ENCODE measurements at places on chromosomes 1 and 21. TPM values are rescaled to one million over a fixed set of nuclear protein-coding genes. Genes with fewer than 3 reads are reported as not detected.

METTL18 gene
- 17.6 TPM for polyA plus RNA-seq

GJB5 gene
- polyA plus RNA-seq: 0.11 TPM

KCNA2 gene
- 0.99 TPM for polyA plus RNA-seq

- no peak for DNase-seq
Observed at GRCh38 chr1:19478322-19478721, 7.0 kb downstream of the CAPZB start.

TUFT1 gene
- 6.5 TPM for polyA plus RNA-seq

DNA sequence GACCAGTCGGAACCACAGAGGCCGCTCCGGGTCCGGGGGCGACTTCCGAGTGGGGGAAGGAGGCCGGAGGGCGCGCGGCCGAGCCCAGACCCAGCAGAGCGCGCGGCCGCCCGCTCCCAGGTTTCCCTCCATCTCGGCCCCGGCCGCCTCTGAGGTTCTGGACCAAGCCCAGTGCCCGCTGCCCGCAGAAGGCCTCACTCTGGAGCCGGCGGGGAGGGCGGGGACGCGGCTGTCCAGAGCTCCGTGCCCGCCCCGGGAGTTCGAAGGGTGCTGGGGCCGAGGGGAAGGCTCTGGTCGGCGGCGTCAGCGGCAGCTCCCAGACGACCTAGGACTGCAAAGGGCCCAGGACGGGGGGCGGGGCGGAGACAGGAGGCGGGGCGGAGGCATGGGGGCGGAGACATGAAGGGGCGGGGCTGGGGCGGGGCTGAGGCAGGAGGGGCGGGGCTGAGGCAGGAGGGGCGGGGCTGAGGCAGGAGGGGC is 48.0 kb upstream of the SLC19A1 start:
- no peak for DNase-seq

DNA sequence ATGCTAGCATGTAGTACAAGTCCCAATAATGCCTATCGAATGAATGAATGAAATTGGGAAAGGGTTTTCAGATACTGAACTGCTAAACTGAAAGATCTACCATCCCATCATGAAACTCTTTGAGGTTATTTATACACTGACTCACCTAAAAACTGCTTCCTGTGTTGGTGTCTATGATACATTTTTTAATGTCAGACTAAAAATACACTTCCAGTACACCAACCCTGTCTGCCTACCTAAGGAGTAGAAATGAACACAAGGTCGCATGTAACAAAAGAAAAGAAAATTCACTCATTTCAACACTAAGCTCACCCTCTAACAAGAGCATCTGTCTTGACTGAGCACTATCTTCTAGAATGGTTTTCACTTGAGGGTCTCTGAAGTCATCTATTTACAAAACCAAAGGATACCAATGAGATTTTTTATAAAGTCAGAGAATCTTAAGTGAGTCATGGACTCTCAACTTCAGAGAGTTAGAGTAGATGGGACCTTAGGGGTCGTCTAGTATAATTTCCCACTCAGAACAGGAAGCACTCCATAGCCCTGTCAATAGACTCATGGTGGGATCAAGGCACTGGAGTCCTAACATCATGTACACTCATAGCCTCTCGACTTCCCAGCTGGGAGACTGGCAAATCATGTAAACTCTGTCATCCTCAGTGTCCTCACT is 53.4 kb downstream of the WLS start:
- DNase-seq: no peak

DNA sequence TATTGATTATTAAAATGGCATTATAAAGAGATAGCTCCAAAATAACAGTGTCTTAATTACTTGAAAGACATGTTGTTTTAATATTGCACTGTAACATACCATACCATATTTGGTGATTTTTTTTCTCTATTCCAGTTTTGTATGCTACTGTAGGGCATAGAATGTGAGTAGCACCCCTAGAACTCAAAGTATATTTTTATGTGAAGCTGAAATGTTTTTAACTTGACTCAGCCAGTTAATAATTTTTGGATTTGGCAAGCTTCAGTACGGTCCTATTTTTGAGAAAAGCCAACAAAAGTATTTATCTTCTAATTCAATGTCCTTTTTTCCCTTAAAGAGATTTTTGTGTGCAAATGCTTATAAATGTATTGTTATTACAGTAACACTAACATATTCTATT is 593.8 kb downstream of the USP25 start:
- DNase-seq: no peak

GRCh38 chr1:205775717-205776056 is 405 bp upstream of the RAB29 start:
- no peak for DNase-seq

DNA sequence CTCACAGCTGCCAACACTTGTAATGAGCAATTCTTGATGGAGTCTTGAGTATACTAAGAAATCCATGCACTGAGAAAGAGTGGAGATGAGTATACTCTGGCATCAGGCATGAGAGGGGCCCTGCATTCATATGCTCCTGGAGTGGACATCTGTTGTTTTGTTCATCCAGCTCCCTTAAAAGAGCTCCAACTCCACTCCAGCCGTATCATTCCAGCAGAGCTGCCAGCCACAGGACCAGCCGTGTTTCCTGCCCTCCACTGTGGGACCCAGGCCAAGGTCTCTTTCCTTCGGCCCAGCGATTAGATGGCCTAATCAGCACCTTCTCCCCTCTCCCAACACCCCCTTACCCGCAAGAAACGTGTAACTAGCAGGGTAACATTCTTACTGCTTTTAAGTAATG is 144.5 kb downstream of the OMA1 start:
- no peak for DNase-seq

DNA sequence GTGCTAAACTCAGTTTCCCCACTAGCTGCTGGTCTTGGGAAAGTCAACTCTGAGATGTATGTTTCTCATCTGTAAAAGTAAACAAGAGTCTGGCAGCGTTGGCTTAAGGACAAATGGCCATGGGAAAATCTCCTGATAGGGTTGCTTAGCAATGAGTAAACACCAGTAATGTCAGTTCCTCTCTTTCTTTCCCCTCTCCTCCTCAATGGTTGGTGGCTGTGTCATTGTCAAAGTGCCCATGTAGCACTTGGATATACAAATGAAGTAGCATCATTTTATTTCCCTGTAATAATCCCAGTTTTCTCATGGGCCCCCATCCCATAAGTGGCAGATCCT is 2.2 kb upstream of the FYB2 start:
- DNase-seq: peak; percentile 70

DNA sequence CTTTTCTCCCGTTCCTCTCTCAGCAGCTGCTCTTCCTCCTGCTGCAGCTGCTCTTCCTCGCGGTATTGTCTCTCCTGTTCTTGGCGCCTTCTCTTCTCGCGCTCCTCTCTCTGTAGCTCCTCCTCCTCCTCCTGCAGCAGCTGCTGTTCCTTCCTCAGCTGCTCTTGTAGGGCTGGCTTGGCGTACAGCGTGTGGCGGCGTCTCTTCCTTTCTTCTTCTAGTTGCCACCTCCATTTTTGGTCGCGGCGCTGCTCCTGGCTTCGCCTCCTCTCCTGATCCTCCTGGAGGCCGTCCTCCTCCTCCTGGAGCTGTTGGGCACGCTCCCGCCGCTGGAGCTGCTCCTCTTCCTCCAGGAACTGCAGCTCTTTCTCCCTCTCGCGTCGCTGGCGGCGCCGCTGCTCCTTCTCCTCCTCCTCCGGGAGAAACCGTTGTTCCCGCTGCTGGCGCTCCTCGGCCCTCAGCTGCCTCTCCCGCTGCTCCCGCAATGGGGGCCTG is 4.8 kb downstream of the TCHH start:
- no peak for DNase-seq

TDRD5 gene
- polyA plus RNA-seq: 0.19 TPM

GRCh38 chr1:156928043-156928602 is 7.7 kb downstream of the LRRC71 start:
- no peak for DNase-seq

DNA sequence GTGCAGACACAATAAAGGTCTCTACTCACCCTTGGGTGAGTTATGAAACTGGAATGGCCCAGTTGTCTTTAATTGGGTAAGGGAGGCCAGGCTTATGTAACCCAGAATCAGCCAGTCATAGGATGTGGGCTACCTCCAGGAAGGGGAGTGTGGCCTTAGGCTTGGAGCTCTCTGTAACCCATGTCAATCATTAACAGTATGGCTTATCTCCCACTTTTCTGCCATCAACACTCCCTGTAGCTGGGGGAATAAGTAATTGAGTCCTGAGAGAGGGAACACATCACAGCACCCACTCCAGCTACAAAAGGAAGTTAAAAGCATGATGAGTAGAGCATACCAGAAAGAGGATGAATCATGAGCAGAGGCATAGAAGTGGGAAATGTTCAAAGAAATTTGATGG is 327.0 kb upstream of the DUSP10 start:
- no peak for DNase-seq

DNA sequence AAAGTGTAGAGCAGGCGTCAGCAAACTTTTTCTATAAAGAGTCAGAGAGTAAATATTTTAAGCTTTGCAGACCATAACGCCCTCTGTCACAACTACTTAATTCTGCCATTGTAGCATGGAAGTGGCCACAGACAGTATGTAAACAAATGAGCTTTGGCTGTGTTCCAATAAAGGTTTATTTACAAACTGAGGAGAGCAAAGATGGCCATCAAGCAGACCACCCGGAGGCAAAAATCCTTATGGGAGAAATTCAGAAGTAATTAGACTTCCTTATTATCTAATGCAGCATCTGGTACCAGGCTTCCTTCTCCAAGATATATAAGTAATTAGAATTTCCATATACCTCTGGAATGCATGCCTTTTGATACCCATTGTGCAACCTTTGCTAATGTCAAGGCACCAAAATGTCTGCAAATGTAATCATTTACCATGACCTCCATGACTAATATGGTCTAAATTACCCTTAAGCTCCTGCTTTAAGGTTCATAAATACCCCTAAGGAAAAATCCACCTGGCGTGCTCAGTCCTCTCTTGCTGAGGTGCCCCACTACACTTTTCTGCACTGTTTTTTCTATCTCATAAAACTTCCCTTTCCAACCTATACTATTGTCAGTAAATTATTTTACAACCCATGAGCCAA is 377.8 kb downstream of the MATN1 start:
- no peak for DNase-seq

MMEL1 gene
- 2.6 TPM for polyA plus RNA-seq

DNA sequence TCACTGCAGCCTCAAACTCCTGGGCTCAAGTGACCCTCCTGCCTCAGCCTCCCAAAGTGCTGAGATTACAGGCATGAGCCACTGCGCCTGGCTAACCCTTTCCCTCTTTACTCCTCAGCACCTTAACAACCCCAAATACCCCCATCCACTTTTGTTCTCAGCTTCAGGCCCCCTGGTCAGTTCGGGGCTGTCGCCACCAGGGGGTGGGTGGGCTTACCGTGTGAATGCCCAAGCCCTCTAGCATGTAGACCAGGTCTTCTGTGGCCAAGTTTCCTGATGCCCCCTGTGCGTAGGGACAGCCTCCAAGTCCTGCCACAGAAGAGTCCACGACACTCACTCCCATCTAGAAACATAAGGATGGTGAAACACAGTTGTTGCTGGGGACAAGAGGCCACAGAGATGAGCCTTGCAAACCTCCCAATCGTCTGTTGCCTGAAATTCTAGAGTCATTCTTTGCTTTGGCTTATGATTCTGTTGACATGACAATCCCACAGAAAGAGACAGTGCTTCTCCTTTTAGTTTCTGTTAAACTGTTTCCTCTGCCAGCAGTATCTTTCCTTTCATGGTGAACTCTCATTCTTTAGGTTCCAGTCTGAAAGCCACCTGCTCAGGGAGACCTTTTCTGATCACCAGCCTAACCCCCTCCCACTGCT is 3.8 kb upstream of the GALE start:
- no peak for DNase-seq

DNA sequence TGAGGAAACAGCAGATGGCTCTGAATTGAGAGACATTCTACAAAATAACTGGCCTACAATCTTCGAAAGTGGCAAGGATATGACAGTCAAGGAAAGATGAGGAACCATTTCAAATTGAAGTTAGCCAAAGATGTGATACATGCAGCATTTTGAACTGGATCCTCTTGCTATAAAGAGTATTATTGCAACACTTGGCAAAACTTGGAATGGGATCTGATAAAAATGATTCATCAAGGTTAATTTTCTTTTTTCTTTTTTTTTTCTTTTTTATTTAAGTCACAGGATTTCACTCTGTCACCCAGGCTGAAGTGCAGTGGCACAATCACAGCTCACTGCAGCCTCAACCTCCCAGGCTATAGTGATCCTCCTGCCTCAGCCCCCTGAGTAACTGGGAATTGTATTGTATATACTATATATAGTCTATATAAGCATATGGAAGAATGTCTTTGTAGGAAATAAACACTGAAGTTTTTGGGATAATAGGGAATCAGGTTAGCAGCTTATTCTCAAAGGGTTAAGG is 49.8 kb upstream of the GJA8 start:
- DNase-seq: no peak

CACNA1S gene
- 2.2 TPM for polyA plus RNA-seq

- no peak for DNase-seq
Observed at GRCh38 chr1:76949503-76949902, 82.2 kb downstream of the ST6GALNAC5 start.

- DNase-seq: no peak
Observed at GRCh38 chr1:236108027-236108648, 34.2 kb upstream of the GPR137B start.

ARMH1 gene
- 5.1 TPM for polyA plus RNA-seq

GRCh38 chr1:85437139-85437538 is 27.8 kb downstream of the DDAH1 start:
- DNase-seq: no peak

DNA sequence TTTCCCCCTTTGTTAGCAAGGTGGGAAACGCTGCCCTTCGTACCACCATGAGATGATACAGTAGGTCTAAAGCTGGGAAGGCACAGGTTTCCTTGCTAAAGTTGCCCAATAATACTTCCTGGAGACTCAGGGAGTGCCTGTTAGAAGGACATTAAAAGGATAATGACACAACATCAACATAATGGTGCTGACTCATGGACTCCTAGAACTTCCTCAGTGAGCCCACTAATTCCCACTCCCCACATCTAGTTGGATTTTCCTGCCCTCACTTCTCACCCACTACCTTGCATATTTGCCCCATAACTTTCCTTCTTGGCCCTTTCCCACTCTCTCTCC is 17.5 kb downstream of the CFAP45 start:
- DNase-seq: no peak

DNA sequence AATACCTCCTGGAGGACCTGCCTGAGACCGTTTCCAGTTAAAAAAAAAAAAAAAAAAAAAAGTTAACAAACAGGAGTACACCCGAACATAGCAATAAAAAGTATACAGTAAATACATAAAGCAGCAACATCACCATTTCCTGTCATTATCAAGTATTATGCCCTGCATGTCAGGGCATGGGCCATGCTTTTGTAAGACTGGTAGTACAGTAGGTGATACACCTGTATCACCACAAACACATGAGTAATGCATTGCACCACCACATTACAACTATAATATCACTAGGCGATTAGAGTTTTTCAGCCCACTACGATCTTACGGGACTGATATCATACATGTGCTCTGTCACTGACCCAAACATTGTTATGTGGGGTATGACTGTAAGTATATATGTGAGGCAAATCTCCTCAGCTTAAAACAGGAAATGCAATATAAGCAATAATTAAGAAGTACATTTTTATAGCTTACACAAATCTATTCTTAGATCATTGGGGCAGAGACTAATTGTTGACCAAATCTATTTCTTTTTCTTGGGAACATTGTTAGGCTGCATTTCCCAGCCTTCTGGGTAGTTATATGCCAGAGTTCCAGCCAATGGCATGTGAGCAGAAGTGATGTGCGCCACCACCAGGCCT is 98.1 kb downstream of the PLD5 start:
- DNase-seq: no peak

CLIC6 gene
- 35.9 TPM for polyA plus RNA-seq
